ENCODE measurements at places on chromosomes 16 and 17.

GRCh38 chr16:17302620-17303019, 168.1 kb downstream of the XYLT1 start:
- no peak for DNase-seq

GRCh38 chr16:79430191-79430678, 170.3 kb downstream of the MAF start:
- DNase-seq, result no peak

DNA sequence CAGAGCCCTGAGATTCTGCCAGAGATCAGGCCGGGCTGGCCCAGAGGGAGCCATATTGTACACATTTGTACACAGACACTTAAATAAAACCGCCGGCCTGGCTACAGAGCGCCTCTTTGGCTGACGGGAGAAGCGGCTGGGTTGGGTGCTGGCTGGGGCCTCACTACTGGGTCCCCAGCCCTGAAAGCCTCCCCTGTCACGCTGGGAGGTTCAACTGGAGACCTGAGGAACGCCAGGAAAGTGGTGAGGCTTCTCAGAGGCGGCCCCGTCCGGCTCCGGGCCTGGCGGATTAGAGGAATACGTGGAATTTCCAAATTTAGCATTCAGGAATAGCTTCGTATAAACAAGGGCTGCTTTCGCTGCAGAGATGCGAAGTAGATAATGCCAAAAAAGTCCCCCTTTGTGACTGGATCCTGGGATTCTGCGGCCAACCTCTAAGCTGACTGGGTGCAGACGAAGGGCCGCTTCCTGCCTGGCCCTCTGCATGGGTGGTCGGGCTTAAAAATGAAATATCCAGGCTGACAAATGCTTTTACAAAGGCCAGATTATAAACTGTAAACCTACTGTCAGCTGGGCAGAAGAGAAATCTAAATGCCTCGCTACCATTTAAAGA, 252.4 kb downstream of the IRF8 start:
- DNase-seq, result no peak

DNA sequence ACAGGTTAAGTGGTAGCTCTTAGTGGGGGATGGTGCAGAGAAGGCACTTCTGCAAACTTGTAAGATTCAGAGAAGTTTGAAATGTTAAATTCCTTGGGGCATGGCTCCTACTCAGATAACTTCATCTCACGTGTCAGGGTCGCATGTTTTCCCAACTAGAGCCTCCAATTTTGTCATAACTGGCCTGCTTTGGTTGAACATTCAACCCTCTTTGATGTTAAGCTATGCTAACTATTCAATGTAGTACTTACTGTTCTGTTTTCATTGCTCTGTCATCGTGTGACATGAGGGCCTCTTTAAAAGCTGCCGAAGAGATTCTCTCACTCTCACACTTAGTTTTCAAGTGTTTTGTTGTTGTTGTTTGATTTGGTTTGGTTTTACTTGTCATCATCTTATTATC, 280.8 kb downstream of the CDH11 start:
- DNase-seq, result no peak

- DNase-seq, result no peak
Measured at GRCh38 chr17:37640015-37640414, 3.2 kb downstream of the DDX52 start.

- DNase-seq, result no peak
Measured at GRCh38 chr17:45258981-45259380, 2.9 kb downstream of the SPATA32 start.

GRCh38 chr16:4862639-4863038, 15.4 kb downstream of the UBN1 start:
- DNase-seq, result no peak

GRCh38 chr17:14334919-14335318, 34.0 kb downstream of the HS3ST3B1 start:
- no peak for DNase-seq

Measured in stimulated activated CD8-positive, alpha-beta memory T cell treated with anti-CD3 and anti-CD28 coated beads, Interleukin-15, amount 100 ng/mL, for 24 hours (primary cell).